NCI-H748 treated with DMSO at 0.1 percent for 48 hours (cell line): ENCODE measurements at places on chromosomes 3 and 15.

- DNase-seq = no peak
Observed at GRCh38 chr15:79053894-79054293, 36.7 kb downstream of the RASGRF1 start.

DNA sequence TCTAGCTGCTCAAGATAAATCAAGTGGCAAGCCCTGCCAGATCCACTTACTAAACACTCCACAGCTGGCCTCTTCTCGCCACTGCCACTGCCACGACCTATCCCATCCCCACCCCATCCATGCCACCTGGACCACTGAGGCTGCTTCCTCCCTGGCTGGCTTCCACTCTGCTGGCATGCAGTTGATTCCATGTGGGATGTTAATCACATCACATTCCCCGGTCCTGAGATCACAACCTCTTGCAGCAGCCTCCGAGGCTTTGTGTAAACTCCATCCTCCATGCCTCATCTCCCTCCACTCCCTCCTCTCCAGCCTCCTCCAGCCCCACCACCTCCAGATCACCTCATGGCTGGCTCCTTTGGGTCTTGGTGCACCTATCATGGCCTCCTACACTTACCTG is 7.7 kb downstream of the NCKIPSD start:
- DNase-seq = no peak

DNA sequence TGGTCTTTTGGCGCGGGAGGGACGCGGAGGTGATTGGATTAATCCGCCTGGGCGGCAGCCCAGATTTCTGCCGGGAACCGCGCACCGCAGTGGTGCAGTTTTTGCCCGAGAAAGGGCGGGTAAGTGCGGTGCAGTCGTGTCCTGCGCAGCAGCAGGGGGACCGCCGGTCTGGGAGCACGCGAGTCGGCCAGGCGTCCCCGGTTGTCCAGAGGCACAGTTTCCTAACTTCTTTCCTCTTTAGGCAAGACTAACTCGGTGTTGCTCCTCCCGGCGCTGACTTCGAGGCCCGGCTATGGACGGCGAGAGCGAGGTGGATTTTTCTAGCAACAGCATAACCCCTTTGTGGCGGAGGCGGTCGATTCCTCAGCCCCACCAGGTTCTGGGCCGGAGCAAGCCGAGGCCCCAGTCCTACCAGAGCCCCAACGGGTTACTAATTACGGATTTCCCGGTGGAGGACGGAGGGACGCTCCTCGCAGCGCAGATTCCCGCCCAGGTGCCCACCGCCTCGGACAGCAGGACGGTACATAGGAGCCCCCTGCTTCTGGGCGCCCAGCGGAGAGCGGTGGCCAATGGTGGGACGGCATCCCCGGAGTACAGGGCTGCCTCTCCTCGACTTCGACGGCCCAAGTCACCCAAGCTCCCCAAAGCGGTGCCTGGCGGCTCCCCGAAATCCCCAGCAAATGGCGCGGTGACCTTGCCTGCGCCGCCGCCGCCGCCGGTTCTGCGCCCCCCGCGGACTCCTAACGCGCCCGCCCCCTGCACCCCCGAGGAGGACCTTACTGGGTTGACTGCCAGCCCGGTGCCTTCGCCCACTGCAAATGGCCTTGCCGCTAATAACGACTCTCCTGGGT is 736 bp downstream of the ARHGEF26 start:
- peak; percentile 23 for DNase-seq

GRCh38 chr15:48563934-48564333 is 81.6 kb downstream of the FBN1 start:
- DNase-seq = no peak

DNA sequence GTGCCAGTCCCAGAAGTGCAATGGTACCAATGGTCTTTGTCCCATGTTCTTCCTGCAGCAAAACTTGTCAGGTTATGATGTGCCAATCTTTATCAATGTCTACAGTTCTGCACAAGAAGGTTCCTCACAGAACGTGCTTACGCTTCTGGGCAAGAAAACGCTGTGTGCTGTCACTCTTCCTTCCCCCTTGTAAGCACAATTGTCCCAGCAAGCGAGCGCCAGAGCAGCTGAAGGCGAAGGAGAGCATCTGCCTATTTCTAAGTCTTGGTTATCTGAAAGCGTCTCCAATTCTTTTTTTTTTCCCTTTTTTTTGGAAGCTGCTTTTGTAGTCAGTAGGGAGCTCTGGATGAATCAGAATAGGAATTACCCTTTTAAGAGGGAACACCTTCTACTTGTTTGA is 514.4 kb downstream of the FGF12 start:
- DNase-seq = no peak

- no peak for DNase-seq
Observed at GRCh38 chr3:47847260-47847659, 44.3 kb downstream of the DHX30 start.

GRCh38 chr3:47434849-47435248 is 40.9 kb downstream of the SCAP start:
- DNase-seq = no peak

- no peak for DNase-seq
Observed at GRCh38 chr3:171778493-171778892, 31.8 kb downstream of the PLD1 start.

- DNase-seq = peak; percentile 67
Observed at GRCh38 chr3:178421069-178421468, 115.2 kb upstream of the KCNMB2 start.

- no peak for DNase-seq
Observed at GRCh38 chr3:15942462-15942861, 144.7 kb upstream of the ANKRD28 start.

DNA sequence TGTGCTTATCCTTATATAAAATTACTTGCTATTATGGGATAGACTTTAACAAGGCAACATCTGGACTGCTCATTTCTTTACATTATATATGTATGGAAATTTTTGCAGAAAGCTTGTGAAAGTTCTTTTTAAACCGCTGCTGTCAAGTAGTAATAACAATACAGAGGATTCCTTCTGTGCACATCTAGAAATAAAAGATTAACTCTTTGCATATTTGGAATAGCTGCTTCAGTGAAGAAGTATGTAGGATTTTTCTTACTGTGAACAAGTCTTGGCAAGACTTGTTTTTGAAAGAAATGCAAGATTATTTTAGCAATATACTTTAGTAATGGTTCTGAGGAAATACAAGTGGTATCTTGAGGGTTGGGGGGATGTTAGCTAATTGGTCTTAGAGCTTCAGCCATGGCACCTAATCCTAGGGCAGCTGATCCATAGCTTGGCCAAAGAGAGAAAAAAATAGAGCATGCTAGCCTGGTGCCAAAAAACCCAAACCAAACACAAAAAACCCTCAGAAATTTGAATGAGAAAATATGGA is 4.3 kb downstream of the PRKCI start:
- DNase-seq = no peak

GRCh38 chr15:68407141-68407885 is 24.6 kb downstream of the ITGA11 start:
- no peak for DNase-seq

GRCh38 chr3:41208507-41209220 is 9.4 kb downstream of the CTNNB1 start:
- no peak for DNase-seq

- no peak for DNase-seq
Observed at GRCh38 chr15:66170716-66171115, 82.8 kb downstream of the MEGF11 start.

DNA sequence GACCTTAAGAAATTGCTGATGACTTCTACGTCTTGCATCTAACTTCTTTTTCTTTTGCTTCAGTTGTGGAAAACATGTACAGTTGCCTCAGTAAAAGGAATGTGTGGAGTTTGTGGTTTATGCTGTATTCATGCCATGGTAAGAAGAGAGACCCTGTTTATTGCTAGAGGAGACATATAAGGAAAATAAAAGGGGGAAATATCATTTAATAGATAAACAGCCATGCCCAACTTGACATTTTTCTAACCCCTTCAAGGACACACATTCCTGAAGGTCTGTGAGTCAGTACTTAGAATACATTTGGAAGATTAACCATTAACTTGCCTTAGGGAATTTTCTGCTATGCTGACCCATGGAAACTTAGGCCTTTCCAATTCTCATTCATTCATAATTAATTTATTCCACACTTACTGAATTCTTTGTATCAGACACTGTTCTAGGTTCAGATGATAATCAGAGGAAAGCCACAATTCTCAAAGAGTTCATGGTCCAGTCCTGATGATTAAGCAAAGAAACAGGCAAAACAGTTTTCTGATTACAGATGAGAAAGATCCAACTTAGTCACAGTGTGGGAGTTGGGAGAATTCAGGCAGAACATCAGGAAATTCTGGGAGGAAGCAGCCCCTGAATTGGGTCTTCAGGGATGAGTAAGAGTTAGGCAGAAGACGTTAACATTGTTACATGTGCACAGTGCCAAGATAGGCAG is 329.8 kb upstream of the RASGRP1 start:
- DNase-seq = no peak

- DNase-seq = no peak
Observed at GRCh38 chr3:17518189-17519059, 224.0 kb downstream of the TBC1D5 start.

DNA sequence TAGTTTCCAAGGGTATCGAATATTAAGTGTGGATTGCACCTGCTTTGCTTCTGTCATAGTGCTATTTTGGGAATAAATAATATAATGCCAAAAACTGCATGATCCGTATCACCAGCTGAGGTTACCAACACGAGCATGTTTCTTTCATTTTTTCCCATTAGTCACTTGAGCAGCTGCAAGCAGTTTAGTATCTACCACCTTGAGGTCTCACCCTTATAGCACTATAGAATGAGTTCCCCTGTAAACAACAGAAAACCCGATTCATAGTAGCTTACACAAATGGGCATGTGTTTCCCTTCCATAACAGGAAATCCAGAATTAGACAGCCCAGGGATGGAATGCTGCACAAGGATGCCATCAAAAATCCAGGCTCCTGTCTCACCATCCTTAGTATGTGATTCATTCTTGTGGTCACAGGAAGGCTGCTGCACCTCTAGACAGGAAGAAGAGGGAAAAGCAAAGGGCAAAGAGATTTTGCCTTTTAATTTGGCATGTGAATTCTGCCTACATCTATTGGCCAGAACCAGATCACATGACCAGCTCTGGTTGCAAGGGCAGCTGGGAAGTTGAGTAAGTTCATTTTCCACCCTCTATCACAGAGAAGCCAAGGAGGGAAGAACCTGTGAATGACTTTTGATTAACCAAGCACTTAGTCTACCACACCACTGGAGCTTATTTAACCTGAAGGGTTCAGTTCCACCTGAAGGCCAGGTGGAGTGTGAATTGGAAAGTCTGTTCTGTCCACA is 91.3 kb upstream of the SLC25A36 start:
- DNase-seq = no peak

- DNase-seq = no peak
Observed at GRCh38 chr3:177905173-177906125, 630.8 kb upstream of the KCNMB2 start.

GRCh38 chr3:197309528-197310361 is 11.3 kb upstream of the DLG1 start:
- DNase-seq = no peak

DNA sequence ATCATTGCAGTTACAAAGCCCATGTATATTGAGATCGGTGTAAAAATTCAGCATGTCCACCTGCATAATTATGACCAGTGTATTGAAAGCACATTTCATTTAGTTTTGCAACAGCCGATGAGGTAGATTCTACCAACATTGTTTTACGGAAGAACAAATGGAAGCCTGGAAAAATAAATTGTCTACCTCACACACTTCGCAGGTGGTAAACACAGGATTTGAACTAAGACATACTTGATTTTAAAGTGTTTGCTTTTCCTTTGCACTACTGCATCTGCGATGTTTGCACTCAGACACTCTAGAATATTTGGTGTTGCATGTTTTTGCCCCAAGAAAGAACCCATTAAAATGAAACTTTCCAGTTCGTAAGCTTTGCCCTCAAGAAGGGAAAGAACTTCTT is 148.4 kb downstream of the PGPEP1L start:
- no peak for DNase-seq

GRCh38 chr3:10417847-10418246 is 87.5 kb downstream of the ATP2B2 start:
- no peak for DNase-seq

- no peak for DNase-seq
Observed at GRCh38 chr3:191961529-191961928, 500.6 kb downstream of the PYDC2 start.

- DNase-seq = no peak
Observed at GRCh38 chr3:188595890-188596376, 442.0 kb downstream of the LPP start.

DNA sequence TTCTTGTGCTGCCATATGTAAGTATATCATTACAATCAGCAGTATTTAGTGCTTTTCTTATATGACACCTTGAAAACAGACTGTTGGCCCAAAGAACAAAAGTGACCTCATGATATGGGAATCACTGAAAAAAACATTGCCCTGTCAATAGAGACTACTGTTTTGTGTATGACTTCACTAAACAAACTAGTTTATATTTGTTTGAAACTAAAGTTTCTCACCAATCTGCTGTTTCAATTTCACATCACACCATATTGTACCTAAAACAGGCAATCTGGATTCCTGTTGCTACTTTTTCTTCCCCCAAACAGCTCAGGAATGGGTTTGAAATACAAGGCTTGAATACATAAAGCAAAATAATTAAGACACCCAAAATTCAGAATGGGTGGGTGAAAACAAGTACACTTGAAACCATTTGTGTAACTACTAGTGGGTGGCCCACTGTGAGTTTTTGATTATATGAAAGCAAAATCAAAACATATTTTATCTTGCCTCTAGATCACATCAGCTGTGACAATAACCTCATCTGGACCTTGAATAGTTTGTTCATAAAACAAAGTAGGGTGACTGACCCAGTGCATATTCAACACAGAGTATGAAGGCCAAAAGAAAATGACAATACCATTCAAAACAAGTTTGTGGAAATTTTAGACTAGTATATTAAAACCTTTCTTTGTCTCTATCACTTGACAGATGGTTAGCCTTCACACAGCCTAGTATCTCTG is 5.9 kb downstream of the ZBTB20 start:
- DNase-seq = no peak

DNA sequence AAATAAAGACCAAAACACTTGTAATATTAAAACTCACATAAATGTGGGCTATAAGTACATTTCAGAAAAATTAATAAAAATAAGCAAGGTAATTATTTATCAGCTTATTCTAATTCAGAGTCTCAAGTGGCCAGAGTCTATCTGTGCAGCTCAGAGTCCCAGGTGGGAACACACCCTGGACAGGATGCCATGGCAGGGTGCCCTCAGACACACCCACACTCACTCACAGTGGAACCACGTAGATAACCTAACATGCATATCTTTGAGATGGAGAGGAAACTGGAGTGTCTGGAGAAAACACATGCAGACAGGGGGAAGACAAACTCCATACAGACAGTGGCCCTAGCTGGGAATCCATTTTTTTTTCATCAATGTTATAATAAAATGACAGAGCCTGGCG is 37.2 kb downstream of the FSIP1 start:
- no peak for DNase-seq

DNA sequence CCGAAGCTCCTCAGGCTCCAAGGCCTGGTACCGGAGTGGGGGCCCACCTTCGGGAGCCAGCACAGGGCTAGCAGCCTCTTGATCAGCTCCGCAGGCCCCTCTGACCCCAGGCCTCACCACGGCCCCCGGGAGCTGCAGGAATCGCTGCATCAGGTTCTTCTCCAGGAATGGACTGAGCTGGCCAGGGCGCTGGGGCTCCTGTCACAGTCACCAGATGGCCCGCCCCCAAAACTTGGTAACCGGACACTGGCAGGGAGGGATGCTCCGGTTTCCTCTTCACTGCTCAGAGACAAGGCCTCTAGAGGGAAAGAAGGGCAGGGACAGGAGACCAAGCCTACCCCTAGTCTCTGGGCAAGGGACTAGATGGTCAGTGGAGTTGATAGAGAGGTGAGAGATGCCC is 9.9 kb downstream of the AP3B2 start:
- no peak for DNase-seq
